ENCODE measurements at places on chromosomes 4 and X. TPM values are rescaled to one million over a fixed set of nuclear protein-coding genes. Genes with fewer than 3 reads are reported as not detected.

The TDO2 gene
- total RNA-seq: 0.28 TPM

The P2RY4 gene
- total RNA-seq: not detected

The DCHS2 gene
- total RNA-seq: not detected

The CENPI gene
- total RNA-seq: 24.2 TPM

The NWD2 gene
- not detected for total RNA-seq

The OTC gene
- total RNA-seq: not detected

The VGLL1 gene
- total RNA-seq: not detected

The UCP1 gene
- not detected for total RNA-seq

The HTN1 gene
- total RNA-seq: not detected

The NUDT11 gene
- total RNA-seq: 13.8 TPM

The NOCT gene
- total RNA-seq: 30.8 TPM

The ATP1B4 gene
- total RNA-seq: not detected

The CRMP1 gene
- 4.4 TPM for total RNA-seq

The TMSB15A gene
- 32.8 TPM for total RNA-seq

- DNase-seq: no peak
Observed at GRCh38 chr4:104973708-104974107, 173.0 kb upstream of the TET2 start.

DNA sequence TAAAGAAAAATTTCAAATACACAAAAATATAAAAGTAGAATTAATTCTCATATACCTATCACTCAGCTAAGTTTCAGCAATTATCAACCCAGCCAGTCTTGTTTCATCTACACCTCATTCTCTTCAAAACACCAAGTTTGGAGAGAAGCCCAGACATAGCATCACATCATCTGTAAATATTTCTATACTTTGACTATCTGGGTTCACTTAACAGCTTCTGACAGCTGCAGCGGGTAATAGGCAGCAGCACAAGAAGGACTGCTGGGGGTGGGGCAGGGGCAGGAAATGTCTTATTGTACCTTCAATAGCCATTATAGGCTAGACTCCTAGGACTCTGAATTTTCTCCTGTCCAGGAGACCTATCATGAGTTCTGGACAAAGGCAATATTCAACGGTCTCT, 54.1 kb downstream of the PHF8 start:
- peak; percentile 37 for DNase-seq

DNA sequence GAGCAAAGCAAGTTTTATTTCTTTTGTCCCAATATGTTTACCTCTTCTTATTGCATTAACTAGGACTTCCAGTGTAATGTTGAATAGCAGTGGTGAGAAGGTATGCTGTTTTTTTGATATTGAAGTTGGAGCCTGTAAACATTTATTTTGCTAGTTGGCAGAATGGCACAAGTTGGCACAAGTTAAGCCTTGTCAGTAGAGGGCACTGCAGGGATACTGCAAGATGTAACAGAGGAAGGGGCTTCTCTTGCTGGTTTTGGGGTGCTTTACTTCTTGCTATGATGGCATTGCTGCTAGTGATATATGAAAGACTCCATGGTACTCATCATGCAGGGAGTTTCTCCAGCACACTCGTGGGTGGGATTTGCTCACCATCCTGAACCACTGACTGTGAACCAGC, 327.3 kb upstream of the ARX start:
- DNase-seq: no peak

DNA sequence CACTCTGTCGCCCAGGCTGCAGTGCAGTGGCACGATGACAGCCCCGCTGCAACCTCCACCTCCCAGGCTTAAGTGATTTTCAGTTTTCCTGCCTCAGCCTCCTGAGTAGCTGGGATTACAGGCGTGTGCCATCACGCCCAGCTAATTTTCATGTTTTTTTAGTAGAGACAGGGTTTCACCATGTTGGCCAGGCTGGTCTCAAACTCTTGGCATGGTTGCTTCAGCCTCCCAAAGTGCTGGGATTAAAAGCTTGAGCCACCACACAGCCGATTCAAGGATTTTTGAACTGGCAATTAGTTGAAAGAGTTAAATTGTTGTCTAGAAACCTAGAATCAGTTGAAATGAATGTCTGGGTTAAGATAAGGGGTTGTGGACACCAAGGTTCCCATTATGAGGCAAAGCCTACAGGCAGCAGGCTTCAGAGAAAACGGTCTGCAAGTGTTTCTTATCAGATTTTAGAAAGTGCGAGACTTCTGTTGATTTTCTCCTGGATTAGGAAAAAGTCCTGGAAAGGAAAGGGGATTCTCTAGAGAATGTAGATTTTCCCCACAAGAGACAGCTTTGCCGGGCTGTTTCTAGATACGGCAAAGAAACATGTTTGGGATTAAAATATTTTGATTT, 8.3 kb upstream of the CCNI start:
- DNase-seq: no peak

DNA sequence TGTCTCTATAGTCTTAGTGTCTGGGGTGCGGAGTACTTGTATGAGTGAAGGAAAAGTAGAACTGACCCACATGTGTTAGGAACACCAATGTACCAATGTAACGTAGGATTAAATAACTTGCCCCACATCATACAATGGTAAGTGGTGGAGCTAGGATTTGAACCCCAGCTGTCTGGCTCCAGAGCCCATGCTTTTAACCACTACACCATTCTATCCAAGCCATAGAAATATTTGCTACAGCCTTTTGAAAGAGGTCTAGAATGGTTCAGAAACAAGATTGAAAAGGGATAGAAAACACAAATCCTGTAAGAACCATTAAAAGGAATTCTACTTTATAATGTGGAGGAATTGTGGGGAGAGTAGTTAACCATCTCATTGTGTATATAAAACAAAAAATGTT, 169.9 kb upstream of the ATP6AP2 start:
- no peak for DNase-seq

- no peak for DNase-seq
Observed at GRCh38 chr4:165289423-165289785, 38.1 kb upstream of the MSMO1 start.

DNA sequence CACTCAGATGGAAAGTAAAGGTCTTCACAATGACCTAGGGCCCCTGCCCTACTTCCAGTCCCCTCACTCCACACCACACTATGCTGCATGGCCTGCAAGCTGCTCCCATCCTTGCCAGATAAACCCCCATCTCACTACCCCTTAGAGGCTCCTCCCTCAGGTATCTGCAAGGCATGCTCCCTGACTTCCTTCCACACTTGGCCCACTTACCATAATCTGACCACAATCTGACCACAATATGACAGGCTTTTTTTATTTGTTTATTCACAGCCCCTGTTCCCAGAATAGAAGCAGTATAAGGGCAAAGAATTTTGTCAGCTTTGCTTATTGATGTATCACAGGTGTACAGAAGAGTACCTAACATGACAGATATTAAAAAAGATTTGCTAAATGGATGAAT, 124.7 kb downstream of the CAMK2D start:
- peak; percentile 62 for DNase-seq

DNA sequence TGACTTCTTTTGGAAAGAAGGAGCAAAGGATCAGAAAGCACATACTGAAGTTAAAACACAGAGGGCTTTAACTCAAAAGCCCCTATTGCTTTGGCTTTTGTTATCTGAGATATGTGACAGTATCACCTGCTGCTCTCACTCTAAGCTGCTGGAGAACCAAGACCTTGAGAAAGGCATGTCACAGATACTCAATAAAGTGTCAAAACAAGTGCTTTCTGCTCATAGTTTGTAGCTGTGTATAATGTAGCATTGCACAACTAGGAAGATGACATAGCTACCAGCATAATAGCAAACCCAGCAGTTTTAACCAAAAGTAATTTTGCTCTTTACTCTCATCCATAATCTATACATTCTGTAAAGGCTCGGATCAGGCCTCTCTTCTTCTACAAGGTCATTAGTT, 159.6 kb downstream of the LHFPL1 start:
- DNase-seq: no peak

GRCh38 chr4:63708661-63709060, 700.6 kb downstream of the TECRL start:
- DNase-seq: no peak

- DNase-seq: no peak
Observed at GRCh38 chr4:164783976-164784375, 30.0 kb downstream of the SMIM31 start.

GRCh38 chrX:69126642-69127041, 38.6 kb downstream of the PJA1 start:
- no peak for DNase-seq

DNA sequence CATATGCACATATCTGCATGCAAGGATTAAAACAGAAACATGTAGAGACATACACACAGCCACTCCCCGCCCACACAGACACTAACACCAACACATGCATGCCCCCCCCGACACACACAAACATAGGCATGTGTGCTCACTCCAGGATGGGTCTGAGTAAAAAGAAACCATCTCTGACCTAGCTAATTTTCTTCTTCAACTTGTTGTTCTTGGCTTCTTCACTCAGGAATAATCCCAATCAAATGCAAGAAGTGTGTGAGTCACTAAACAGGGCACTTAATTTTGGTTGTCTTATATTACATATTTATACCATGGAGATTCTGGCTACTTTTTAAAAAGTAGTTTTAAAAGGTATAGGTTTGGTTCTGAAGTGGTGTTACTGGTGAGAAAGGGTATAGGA, 28.3 kb downstream of the ENOX2 start:
- DNase-seq: peak; percentile 52

- no peak for DNase-seq
Observed at GRCh38 chrX:2872671-2873277, 44.0 kb downstream of the GYG2 start.

GRCh38 chr4:139943277-139943676, 210.7 kb downstream of the MAML3 start:
- DNase-seq: no peak
